Muscle of arm (tissue), 14 donors: ENCODE measurements at places on chromosomes 1 and 21. TPM values are rescaled to one million over a fixed set of nuclear protein-coding genes. Genes with fewer than 3 reads are reported as not detected.
A peak's percentile ranks its signal among the peaks of the same experiment; 100 is the strongest.

The AMY1A gene
- polyA plus RNA-seq = not detected

GRCh38 chr1:61226791-61227567, 144.6 kb downstream of the NFIA start:
- no peak for DNase-seq

DNA sequence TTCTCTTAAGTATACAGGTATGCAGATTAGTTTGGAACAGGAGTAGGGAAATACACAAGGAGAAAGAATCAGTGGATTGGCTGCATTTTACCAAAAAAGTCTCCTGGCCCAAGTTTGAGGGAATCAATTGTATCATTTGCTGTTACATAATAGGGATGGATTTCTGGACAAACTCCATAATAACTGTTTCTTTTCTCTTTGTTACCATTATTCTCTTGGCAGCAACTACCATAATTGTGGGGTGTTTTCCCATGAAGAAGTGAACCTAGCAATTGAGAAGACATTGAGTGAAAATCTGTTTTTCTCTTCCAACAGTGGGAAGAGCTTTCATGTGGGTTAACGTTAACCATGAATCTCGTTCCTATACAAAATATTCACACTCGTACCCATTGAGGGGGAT, 46.4 kb upstream of the DPT start:
- no peak for DNase-seq

The CD1C gene
- polyA plus RNA-seq = 0.57 TPM

DNA sequence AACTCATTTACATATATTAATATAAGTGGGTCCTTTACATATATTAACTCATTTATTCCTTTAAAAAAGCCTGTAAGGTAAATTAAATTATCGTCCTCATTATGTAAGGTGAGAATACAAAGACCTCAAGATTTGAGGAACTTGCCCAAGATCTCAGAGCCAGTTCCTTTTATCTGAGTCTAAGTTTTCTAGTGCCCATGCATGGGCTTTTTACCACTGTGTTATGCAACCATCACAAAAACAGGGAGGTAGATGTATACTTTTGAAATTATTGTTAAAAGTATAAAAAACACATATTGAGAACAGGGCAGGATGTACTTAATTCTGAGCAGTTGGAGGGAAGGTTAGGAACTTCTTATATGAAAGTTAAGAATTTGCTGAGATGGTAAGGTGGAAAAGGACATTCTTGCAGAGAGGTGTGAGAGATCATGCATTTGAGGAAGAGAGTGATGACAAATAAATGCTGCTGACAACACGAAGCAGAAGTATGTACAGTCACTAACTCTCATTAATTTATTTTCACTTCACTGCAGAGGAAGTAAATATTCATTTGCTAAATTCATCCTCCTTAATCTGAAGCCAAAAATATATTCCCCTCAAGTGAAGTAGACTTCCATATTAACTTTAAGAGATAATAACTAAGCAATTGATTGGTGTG, 28.9 kb upstream of the LYPLAL1 start:
- DNase-seq = no peak

GRCh38 chr1:91827459-91828321, 58.3 kb downstream of the TGFBR3 start:
- no peak for DNase-seq

GRCh38 chr21:15754640-15755039, 24.9 kb downstream of the USP25 start:
- no peak for DNase-seq

- no peak for DNase-seq
These were observed 120.7 kb downstream of the GRIK3 start for GRCh38 chr1:36913484-36914060.

GRCh38 chr21:17636711-17637110, 24.0 kb upstream of the BTG3 start:
- peak; percentile 47 for DNase-seq

The RAB7B gene
- polyA plus RNA-seq = 11.1 TPM

- no peak for DNase-seq
These were observed 7.0 kb downstream of the FAAP20 start for GRCh38 chr1:2187619-2188018.

DNA sequence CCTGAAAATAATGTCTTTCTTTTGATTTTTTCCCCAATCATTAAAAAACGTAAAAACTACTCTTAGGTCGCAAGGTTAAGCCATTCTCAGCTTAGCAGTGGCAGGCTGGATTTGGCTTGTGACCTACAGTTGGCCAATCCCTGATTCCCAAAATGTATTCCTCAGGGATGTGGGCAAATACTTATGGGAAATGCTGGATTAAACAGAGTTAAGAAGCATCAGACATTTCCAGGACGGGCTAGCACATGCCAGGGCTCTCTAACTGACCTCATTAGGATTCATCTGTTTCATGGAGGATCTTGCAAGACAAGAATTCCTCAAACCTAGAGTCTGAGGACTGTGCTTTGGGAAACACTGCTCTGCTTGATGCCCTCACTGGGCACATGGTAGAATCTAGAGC, 982 bp upstream of the IL24 start:
- DNase-seq = no peak
